Caco-2 (cell line): ENCODE measurements at places on chromosomes 16 and 17. TPM values are rescaled to one million over a fixed set of nuclear protein-coding genes. Genes with fewer than 3 reads are reported as not detected.

Gene KRT31
- not detected in 2 replicates for total RNA-seq

Gene SEZ6L2
- total RNA-seq: 24.1 and 26.3 TPM in 2 replicates

Gene RGS11
- 5.3 and 8.9 TPM in 2 replicates for total RNA-seq

Gene HSF4
- 39.4 and 52.0 TPM in 2 replicates for total RNA-seq

Gene ST6GALNAC1
- 1.6 and 1.7 TPM in 2 replicates for total RNA-seq

Gene CFAP97D1
- total RNA-seq: 0.18 TPM in 1 of 2 replicates, not detected in the other

Gene NUPR1
- 8.8 and 16.6 TPM in 2 replicates for total RNA-seq

Gene SLC25A10
- total RNA-seq: 49.5 and 54.8 TPM in 2 replicates

Gene TTYH2
- total RNA-seq: 4.6 and 5.4 TPM in 2 replicates

Gene MRPL58
- 61.0 and 61.8 TPM in 2 replicates for total RNA-seq

Gene ZNF19
- total RNA-seq: 5.1 TPM in 2 replicates

Gene CIITA
- total RNA-seq: 0.27 and 0.37 TPM in 2 replicates

Gene PAQR4
- total RNA-seq: 12.0 and 13.4 TPM in 2 replicates

Gene NPIPA2
- total RNA-seq: 2.2 and 4.1 TPM in 2 replicates

Gene ZG16
- 1.4 and 1.9 TPM in 2 replicates for total RNA-seq

Gene SPNS3
- not detected in 2 replicates for total RNA-seq

Gene TBC1D3G
- not detected in 2 replicates for total RNA-seq

Gene SLC9A5
- total RNA-seq: 2.3 and 2.4 TPM in 2 replicates

Gene CCL8
- not detected in 2 replicates for total RNA-seq

Gene CORO6
- 2.8 and 2.9 TPM in 2 replicates for total RNA-seq

Gene KCTD19
- total RNA-seq: not detected in 2 replicates

Gene CD300LF
- total RNA-seq: 2.2 and 2.4 TPM in 2 replicates

Gene CDH8
- 1.4 and 1.7 TPM in 2 replicates for total RNA-seq

Gene TMEM106A
- 6.9 and 8.0 TPM in 2 replicates for total RNA-seq

Gene PRAC1
- not detected in 2 replicates for total RNA-seq

Gene DNAI2
- total RNA-seq: not detected in 2 replicates

Gene KRT32
- not detected in 2 replicates for total RNA-seq

Gene EVPLL
- not detected in 2 replicates for total RNA-seq
